ENCODE measurements at places on chromosomes 1 and 21.

DNA sequence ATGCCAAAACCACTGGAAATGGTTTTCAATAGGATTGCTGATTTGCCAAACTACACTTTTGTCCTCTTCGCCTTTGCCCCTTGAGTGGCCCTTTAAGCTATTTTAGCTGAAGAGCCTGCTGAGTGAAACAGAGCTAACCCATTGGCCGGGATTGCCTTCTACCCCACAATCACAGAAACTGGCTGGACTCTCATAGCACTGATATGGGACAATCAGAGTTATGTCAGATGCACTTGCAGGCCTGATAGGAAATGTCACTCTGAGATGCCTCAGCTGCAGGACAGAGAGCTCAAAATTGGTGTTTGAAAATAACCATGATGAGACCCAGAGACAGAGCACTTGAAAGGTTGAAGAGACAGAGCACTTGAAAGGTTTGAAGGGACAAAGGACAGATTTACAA, 354.4 kb downstream of the BRINP2 start:
- no peak for DNase-seq

DNA sequence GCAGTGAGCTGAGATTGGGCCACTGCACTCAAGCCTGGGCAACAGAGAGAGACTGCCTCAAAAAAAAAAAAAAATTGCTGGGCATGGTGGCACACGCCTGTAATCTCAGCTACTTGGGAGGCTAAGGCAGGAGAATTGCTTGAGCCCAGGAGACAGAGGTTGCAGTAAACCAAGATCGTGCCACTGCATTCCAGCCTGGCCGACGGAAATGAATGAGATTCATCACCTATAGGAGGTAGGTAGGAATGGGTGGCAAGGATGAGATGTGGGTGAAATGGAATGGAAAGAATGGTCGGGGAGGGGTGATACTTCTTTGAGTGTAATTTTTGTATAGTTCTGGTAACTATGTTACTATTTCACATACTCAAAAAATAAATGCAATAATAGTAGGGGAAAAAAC, 15.4 kb downstream of the CTXND2 start:
- no peak for DNase-seq

DNA sequence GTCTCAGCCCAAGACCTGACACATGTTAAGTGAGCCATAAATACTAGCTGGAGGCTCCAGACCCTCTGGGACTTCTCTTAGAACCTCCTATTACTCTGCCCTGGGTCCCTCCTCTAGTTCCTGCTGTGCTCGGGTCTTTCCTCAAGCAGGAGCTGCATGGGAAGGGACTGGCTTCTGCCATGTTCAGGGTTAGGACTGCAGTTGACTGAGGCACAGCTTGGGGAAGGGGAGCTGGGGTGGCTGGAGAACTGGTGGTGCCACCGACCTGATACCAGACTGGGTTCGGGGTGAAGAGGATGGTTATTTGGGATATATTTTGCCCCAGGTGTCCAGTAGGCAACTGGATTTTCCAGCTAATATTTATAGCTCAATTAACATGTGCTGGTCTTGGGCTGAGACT, 15.7 kb downstream of the HYI start:
- no peak for DNase-seq

DNA sequence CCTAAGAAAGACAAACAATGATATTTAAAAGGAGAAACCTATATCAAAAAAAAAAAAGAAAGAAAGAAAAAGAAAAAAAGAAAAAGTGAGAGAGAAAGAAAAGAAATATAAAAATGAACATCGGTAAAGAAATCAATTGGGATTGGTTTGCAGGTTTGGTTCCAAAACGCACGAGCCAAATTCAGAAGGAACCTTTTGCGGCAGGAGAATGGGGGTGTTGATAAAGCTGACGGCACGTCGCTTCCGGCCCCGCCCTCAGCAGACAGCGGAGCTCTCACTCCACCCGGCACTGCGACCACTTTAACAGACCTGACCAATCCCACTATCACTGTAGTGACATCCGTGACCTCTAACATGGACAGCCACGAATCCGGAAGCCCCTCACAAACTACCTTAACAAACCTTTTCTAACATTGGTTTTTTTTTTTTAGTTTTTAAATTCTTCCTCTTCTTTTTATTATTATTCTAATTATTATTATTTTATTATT, 11.7 kb downstream of the LHX9 start:
- no peak for DNase-seq

DNA sequence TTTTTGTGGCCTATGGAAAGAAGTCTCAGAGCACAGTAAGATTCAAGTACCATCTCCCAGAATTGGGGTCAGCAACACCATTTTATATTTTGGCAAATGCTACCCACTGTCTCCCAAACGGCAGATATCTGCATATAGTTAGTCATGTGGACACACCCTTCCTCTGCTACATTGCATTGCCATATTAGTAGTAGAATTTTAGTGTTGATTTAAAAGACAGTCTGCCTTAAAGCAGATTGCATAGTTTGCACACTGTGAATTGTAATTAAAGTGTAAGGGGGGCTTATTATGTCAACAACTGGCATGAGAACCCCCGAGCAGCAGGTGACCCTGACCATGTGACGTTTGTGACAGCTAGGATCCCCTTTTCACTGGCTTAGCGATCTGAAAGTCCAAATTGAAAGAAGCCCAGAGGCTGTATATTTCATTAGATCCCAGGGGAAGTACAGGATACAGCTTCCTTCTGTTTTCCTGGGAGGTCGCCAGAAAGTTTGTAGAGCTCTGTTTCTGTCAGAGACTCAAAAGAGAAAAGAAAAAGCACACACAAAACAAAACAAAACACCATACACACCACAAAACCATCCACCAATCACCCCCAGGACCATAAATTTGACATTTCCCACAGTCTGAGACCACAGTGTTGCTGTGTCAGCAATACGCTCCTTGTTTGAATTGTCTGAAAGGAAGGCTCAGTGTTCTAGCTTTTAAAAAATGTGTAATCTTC, 172.4 kb downstream of the NFIA start:
- no peak for DNase-seq

DNA sequence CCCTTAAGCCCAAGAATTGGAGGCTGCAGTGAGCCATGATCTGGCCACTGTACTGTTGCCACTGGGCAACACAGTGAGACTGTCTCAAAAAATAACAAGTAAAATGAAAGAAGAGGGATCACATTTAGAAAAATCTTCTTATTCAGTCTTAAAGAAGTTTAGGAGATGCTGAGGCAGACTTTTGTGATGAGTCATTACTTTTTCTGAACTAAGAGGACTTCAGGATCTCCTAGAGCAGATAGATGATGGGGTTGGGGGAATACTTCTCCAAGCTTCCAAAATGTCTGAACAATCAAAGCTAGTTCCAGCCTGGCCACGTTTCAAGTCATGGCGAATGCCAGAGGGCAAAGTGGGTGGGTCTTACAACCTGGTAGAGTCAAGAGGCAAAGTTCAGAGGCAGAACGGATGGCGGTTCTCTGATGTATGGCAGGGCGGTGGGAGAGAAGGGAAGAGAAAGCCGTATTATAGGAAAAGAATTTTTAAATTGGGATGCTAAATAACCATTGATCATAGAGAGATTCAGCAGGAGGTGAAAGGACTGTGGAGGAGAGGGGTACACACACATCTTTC, 2.1 kb upstream of the CIART start:
- no peak for DNase-seq

Measured in activated T-helper 1 cell treated with anti-CD3 and anti-CD28 coated beads, Interleukin-2, amount 50 U/mL, for 16 hours (primary cell).